Foreskin fibroblast (primary cell): ENCODE measurements at places on chromosomes 3 and 15.

GRCh38 chr15:99385865-99386264, 134.6 kb downstream of the LRRC28 start:
- peak; percentile 62 for DNase-seq

- no peak for DNase-seq
These were observed 13.1 kb downstream of the CCDC191 start for GRCh38 chr3:114043205-114043604.

DNA sequence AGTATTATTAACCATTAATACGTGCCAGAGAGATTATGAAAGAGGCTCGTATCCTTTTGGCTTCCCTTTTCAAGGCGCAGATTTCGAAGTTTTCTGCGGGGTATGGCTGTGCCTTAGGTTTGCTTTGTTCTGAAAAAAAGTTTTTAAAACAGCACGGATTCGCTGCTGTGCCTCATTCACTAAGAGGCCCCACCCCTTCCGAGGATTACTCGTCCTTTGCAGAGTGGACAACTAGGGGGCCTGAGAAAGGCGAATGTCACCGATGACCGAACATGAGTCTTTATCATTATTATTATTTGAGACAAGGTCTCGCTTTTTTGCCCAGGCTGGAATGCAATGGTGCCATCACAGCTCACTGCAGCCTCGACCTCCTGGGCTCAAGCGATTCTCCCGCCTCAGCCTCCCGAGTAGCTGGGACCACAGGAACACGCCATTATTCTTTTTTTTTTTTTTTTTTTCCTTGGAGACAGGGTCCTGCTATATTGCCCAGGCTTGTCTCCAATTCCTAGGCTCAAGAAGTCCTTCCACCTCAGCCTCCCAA, 684 bp upstream of the RPS27L start:
- DNase-seq = peak; percentile 75

DNA sequence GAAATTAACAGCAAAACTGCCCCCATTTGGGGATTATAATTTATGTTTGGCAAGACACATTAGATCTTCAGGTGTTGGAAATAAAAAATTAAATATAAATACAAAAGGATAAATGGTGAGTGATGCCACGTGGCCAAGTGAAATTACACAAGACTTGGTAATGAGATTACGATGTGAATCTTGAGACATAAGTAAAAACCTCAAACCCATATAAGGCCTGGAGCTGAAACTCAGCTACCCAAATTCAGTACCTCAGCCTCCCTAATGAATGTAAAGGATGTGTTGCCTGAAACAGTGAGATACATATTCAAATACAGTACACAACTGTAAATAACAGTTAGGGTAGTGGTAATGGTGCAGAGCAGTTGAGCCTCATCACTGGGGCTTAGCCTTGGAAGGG, 1146.6 kb downstream of the OTOL1 start:
- DNase-seq = no peak

DNA sequence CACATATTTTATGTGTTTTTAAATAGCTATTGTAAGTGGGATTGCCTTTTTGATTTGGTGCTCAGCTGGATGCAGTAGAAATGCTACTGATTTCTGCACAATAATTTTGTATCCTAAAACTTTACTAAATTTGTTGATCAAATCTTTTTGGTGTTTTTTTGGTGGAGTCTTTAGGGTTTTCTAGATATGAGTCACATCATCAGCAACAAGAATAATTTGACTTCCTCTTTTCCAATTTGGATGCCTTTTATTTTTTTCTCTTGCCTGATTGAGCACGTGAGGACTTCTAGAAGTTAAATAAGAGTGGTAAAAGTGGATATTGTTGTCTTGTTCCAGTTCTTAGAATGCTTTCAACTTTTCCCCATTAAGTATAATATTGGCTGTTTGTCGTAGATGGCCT, 51.3 kb downstream of the TLNRD1 start:
- DNase-seq = no peak
